Activated gamma-delta T cell treated with Interleukin-2 at 50 U/mL for 16 hours (primary cell): ENCODE measurements at places on chromosomes 7 and 10.

- DNase-seq: no peak
Measured at GRCh38 chr10:21964983-21965665, 38.4 kb downstream of the DNAJC1 start.

- no peak for DNase-seq
Measured at GRCh38 chr10:78871796-78872195, 197.0 kb upstream of the ZMIZ1 start.

DNA sequence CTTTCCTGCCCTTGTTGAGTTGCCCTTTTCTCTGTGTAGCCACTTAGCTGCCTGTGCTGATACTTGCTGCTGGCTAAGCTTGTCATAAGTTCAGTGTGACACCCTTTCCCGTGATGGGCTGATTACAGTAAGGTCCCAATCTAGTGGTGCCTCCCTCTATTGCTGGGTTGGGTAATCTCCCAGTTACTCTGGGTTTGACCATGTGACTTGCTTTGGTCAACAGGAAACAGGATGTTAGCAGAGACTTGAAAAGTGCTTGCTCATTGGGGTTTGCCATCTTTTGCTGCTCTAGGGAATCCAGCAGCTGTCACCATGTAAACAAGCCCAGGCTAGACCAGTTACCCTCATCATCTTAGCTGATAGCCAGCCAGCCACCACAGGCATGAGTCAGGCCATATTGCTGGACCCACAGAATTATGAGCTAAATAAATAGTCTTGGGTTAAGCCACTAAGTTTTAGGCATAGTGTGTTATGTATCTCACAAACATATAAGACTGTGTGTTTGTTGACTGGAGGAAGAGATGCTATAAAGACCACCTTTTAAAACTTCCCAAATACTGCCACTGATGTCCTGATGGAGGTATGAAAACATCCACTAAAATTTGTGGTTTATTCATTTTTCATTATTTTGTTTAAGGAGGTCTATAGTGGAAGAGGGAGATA is 4.0 kb upstream of the LEP start:
- no peak for DNase-seq

GRCh38 chr7:87497482-87497881 is 22.0 kb upstream of the ABCB4 start:
- no peak for DNase-seq

GRCh38 chr10:75987616-75988015 is 556.2 kb downstream of the LRMDA start:
- DNase-seq: no peak

DNA sequence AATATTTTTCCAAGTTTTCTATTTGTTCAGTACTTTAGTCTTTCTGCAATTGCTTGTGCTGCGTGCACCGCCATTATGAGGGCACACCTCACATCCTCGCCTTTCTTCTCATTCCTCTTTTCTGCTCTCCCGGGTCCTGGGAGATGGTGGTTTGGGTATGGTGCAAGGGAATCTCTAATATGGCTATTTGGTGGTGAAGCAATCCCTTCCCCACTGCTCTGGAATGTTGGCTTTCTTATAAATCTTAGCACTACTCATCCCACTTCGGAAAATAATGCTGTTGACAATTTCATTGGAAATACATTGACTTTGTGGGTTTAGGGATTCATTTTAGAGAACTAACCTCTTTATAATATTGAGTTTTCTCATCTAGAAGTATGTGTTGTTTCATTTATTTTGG is 1.9 kb upstream of the GCK start:
- DNase-seq: no peak

- no peak for DNase-seq
Measured at GRCh38 chr7:100687261-100687660, 6.8 kb downstream of the GIGYF1 start.

DNA sequence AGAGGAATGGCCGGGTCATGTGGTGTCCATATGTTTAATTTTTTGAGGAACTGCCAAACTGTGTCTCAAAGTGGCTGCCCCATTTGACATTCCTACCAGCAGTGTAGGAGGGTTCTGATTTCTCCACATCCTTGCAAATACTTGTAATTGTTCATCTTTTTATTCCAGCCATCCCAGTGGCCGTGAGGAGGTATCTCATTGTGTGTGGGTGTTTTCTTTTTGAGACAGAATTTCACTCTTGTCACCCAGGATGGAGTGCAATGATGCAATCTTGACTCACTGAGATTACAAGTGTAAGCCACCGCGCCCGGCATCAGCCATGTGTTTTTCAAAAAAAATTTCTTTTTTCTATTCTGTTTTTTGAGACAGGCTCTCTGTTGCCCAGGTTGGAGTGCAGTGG is 38.7 kb upstream of the DLG5 start:
- no peak for DNase-seq

GRCh38 chr7:26417911-26418413 is 126.3 kb downstream of the SNX10 start:
- no peak for DNase-seq

DNA sequence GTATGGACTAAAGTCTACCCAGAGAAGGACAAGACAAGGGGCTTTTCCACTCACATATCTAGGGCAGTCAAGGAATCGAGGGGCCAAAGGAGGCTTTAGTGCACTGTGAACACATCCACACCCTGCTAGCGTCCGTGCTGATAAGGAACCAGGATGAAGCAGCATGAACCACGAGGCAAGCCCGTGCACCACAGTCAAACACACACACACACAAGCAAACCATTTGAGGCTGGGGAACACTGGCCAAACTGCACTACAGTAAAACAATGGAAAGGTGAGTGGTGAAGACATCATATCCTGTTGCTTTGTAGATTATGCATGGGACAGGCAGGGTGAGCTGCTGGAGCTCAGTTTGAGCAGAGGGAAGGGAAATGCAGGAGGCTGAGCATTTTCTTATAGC is 177.4 kb upstream of the CDCA7L start:
- no peak for DNase-seq

- no peak for DNase-seq
Measured at GRCh38 chr10:13390604-13391522, 42.8 kb upstream of the SEPHS1 start.

GRCh38 chr7:37216156-37216852 is 232.4 kb downstream of the ELMO1 start:
- DNase-seq: no peak
